ENCODE measurements at places on chromosomes 12 and 14. TPM values are rescaled to one million over a fixed set of nuclear protein-coding genes. Genes with fewer than 3 reads are reported as not detected.
A peak's percentile ranks its signal among the peaks of the same experiment; 100 is the strongest.

Gene PDZRN4
- polyA plus RNA-seq = not detected

- DNase-seq = no peak
Observed at GRCh38 chr14:34722723-34723545, 8.5 kb upstream of the CFL2 start.

DNA sequence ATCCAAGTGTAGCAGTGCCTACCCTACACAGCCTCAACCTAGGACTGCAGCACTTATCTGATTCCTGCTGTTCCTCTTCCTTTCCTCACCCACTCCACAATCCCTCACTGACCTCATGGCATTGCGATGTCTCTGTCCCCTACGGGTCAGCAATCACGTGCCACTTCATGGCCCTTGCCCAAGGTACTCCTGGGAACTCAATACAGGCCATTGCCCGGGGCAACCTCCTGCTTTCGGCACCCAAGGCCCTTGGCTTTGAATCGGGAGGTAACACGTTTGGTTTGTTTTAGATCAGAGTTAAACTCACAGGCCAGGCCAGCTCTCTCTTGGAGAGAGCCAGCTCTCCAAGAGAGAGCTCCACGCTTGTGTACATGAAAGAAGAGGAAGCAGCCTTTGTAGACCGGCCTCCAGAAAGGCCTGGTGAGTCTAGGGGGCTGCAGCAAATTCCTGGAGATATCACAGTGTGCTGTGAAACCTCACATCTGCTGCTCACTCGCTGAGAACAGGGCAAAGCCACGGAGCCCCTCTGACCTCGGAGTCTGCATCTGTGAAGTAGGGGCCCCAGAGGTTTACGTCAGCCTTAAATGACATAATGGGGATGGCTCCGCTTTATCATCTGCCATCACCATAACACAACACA is 12.2 kb downstream of the CLMN start:
- DNase-seq = no peak

- DNase-seq = no peak
Observed at GRCh38 chr14:59342516-59343484, 122.4 kb downstream of the GPR135 start.

DNA sequence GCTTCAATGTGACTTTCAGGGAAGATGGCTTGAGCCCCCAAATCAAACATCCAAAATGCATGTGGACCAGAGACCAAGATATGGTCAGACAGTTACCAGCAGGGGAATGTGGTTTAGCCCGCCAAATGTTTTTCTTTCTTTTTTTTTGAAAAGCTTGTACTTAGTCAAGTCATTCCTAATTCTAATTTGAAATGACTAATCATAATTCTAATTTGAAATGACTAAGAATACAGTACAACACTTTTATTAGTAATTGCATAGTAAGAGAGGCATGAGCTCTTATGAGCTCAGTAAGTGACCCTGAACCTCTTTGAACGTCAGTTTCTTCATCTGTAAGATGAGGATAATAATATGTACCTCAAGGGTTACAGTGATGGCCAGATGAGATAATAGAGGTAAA is 72.4 kb downstream of the HECTD4 start:
- no peak for DNase-seq

GRCh38 chr12:15495746-15496145 is 173.4 kb downstream of the PTPRO start:
- no peak for DNase-seq

Gene SERPINA6
- not detected for polyA plus RNA-seq

GRCh38 chr12:6953442-6954315 is 2.5 kb downstream of the PTPN6 start:
- DNase-seq = no peak

- no peak for DNase-seq
Observed at GRCh38 chr12:15200641-15201040, 20.6 kb downstream of the RERG start.

- DNase-seq = no peak
Observed at GRCh38 chr12:98408681-98409080, 106.7 kb upstream of the TMPO start.

DNA sequence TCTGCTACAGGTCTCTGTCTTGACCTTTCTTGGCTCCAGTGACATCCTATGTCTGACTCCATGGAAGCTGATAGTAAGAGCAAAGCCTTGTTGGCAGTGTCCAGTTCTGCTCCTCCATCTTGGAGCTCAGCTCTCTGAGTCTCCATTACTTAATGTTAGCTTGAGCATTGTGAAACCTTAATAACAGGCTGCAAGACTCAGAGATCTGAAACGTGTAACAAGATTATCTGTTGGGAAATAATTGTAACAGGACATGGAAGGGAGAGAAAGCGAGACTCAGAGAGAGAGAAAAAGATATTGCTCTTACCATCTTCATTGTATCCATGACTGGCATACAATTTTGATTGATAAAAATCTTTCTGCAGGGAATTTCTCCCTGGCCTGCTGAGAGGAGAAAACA is 1365.7 kb downstream of the AACS start:
- DNase-seq = no peak

Gene SLC25A47
- polyA plus RNA-seq = not detected

- DNase-seq = no peak
Observed at GRCh38 chr12:7110661-7111060, 1.6 kb upstream of the C1RL start.

DNA sequence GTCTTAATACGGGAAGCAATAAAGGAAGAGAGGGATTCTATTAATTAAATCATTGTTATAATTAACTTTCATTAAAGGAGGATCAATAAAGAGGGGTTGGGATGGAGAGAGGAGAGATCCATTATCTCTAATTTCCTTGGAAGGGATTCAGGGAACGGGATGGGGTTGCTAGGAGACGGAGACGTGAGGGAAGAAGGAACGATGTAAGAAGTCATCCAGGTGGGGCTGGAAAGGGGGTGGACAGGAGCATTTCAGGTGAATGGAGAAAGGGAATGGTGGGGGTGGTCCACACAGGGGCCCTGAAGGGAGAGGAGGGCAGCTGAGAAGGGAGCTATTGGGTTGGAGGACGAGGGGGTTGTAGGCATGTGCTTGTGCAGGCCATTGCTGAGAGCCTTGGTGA is 17.2 kb downstream of the CALCOCO1 start:
- no peak for DNase-seq

Gene SCN8A
- 22.8 TPM for polyA plus RNA-seq

- DNase-seq = no peak
Observed at GRCh38 chr12:26122061-26122680, 2.7 kb downstream of the BHLHE41 start.

Gene PPP1R36
- 0.67 TPM for polyA plus RNA-seq

- no peak for DNase-seq
Observed at GRCh38 chr12:76777765-76778216, 13.9 kb downstream of the ZDHHC17 start.

Gene PTPRQ
- 13.3 TPM for polyA plus RNA-seq

- no peak for DNase-seq
Observed at GRCh38 chr14:70827347-70827746, 18.0 kb upstream of the MAP3K9 start.

- no peak for DNase-seq
Observed at GRCh38 chr12:100142851-100143559, at the start of gene BLTP3B. TSS of gene BLTP3B (minus strand) at chr12:100142874. CDS start at chr12:100142635, 239 bp downstream.

Gene CCDC38
- not detected for polyA plus RNA-seq

- no peak for DNase-seq
Observed at GRCh38 chr12:116713527-116713926, 24.3 kb downstream of the SPRING1 start.

GRCh38 chr12:28767836-28768348 is 381.2 kb upstream of the FAR2 start:
- no peak for DNase-seq

DNA sequence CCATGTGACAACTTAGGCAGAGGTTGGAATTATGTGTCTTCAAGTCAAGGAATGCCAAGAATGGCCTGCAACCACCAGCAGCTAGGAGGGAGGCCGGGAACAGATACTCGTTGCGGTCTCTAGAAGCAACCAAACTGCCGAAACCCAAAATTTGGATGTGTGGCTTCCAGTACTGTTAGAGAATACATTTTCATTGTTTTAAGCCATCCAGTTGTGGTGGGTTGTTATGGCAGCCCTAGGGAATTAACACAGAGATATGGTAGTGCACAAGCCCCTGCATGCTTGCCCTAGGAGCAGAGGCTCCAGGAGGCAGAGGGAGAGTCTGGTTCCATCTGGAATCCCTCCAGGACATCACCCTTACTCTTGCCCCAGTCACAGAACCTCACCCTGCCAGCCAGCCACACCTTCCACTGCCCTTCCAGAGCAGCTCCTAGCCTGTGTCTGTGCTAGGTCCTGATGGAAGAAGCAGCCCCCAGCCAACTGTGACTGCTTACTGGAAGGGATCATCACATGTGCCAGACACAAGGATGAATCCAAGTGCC is 19.5 kb downstream of the PITPNM2 start:
- DNase-seq = no peak

DNA sequence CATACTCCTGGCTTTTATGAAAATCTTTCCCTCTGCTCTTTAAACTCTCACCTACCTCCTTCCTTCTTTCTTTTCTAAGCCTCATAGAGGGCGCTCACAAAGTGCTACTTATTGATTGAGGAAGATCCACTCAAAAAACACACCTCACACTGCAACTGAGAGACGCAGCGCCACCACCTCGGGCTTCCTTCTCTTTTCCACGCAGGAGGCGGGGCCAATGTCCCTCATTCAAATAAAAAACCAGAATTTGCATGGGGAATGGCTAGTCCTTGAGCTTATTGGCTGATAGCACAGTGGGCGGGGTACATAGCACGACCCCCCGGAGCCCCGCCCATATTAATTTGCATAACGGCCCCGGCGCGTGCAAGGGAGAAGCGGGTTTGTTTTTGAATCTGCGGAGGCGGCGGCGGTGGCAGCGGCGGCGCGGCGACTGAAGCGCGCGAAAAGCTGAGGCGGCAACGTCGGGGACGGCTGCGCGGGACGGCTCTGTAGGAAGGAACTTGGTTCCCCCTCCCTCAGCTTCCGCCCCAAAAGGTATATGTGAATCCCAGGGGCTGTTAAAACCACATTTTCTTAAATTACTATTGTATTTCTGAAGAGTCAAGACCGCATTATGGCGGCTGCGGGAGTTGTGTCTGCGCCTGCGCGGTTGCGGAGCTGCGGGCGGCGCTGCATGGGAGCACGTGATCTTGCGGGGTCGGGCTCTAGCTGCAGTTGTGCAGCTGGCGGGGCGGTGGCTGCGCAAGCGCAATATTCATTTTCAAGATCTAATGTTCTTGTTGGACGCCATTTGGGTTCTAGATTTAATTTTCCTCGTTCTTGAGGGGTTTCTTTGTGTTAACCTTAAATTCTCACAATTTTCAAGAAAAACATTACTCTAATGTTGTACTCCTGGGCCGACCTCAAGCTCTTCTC is at the start of gene ATF7IP:
Gene ATF7IP (plus strand): TSS at position 389 of the 915 bp plus-strand sequence. CDS start 58,234 bp downstream, outside the sequence.
- peak; percentile 88 for DNase-seq

DNA sequence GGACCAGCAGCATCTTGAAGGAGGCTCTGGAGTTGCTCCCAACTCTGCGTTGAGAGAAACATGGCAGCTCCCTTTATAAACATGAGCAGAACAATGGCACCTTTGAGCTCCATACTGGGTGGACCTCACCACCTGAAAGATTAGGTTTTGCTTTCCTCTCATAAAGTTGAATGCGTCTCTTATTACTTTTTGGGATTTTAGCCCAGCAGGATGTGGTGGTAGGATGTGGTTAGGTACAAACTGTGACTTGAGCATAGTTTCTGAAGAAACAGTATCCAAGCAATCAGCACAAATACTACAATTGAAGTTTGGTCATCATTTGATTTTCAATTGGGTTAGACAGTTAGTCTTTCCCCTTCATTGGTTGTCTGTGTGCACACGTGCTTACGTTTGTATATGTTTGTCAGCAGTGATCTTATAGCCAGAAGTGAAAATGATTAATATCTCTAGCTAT is at the start of gene PRR4:
Gene PRR4 (minus strand): TSS at position 51 of the 454 bp plus-strand sequence. CDS start 38 bp downstream, at position 13.
- DNase-seq = no peak

- DNase-seq = no peak
Observed at GRCh38 chr12:44875954-44876543, at the start of gene NELL2. TSS of gene NELL2 (minus strand) at chr12:44876315. CDS start at chr12:44875869, 446 bp downstream.

- no peak for DNase-seq
Observed at GRCh38 chr12:9756706-9757105, 4.0 kb downstream of the CD69 start.

- no peak for DNase-seq
Observed at GRCh38 chr14:34356264-34356654, 105.8 kb downstream of the SPTSSA start.

GRCh38 chr12:3962631-3963483 is 89.7 kb upstream of the PARP11 start:
- DNase-seq = no peak

Gene SCAF11
- 65.0 TPM for polyA plus RNA-seq

- DNase-seq = no peak
Observed at GRCh38 chr12:13454991-13455777, 258.7 kb downstream of the EMP1 start.

Gene GYS2
- polyA plus RNA-seq = not detected

DNA sequence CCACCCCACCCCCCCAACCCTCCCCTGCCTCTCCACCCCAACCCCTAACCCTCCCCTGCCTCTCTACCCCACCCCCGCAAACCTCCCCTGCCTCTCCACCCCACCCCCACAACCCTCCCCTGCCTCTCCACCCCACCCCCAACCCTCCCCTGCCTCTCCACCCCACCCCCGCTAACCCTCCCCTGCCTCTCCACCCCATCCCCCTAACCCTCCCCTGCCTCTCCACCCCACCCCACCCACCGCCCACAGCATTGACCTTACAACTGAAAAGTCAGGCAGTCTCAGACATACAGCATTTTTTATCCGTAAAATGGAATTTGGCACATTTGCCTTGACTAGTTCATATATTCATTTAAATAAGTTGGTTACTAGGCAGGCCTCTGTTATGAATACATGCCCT is 38.6 kb upstream of the ACTN1 start:
- no peak for DNase-seq

DNA sequence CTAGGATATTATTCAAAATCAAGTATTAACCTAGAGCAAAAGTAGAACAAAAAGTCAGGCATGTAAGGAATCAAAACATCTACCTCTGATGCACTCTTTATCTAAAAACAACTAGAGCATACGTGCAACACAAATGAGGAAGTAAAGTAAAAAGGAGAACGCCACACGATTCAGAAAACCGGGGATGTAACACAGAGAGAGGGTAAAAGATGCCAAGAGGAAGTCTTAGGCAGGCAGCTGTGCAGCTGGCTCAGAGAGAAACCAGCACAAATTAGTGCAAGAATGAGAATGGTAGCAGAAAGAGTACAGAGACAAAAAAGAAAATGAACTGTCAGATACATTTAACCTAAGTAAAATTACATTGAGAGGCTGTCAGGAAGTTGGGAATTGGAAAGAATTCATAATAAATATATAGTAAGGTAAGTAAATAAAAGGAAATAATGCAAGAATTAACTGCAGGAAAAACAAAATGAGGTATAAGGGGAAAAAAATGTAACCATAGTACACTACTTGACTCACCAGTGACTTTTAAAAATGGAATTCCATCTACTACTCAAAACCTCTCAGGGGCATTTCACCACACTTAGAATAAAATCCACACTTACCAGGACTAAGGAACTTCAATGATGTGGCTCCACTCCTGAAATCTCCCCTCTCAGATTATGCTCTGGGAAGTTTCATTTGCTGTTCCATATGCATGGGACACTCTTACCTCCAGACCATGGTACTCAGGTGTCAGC is 17.1 kb downstream of the BCAT1 start:
- DNase-seq = no peak

DNA sequence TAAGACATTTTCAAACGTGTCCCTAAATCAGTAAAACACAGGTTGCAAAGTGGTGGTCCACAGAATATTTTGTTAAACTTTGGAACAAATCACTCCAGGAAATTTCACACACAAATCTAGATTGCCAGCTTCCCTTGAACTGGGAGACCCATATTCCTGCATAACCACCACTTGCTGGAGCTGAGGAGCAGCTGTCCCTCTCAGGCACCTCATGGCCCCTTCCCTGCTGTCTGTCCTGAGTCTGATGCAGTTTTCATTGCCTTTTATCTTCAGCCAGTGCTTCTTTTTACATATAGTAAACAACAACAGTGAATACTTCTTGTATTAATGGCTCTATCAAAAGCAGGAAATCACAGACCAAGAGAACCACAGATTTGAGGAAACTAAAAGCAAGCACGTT is 289.3 kb downstream of the MED13L start:
- DNase-seq = no peak

All from BJ (cell line).